ENCODE measurements at places on chromosomes 12 and 14.

DNA sequence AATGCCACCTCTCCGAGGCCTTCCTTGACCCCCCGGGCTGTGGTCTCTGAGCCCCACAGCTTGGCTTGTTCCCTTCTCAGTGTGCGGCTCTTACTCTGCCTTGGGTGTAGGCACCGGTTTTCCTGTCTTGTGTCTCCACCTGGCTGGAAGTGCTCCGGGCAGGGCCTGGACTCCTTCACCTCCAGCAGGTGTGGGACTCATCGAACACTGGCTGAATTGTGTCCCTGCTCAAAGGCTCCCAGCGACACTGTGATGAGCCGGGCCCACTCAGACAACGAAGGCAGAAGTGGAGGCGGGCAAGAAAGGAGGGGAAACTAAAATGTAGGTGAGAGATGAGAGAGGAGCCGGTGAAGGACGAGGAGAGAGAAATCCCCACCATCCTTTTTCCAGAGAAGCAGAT is 18.0 kb downstream of the TMEM63C start:
- no peak for DNase-seq

- DNase-seq: no peak
These were observed 18.6 kb upstream of the ZDHHC17 start for GRCh38 chr12:76745343-76745742.

- DNase-seq: no peak
These were observed 1.2 kb downstream of the VWF start for GRCh38 chr12:6123258-6123657.

DNA sequence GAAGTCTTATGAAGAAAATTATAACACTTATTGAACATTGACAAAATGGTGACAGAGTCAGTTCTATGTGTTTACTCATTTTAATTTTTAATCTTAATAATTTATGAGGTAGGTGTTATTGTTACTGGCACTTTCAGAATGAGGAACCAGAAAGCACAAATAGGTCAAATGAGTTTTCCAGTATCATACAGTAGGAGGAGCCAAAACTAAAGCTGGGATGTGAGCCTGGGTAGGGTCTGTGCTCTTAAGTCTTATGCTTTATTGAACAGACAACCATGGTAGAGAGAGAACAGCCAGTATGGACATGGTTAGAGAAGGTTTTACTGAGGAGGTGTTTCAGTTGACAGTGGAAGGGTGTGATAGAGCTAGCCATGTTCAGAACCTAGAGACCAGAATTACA is 775.7 kb downstream of the TMTC2 start:
- DNase-seq: no peak

DNA sequence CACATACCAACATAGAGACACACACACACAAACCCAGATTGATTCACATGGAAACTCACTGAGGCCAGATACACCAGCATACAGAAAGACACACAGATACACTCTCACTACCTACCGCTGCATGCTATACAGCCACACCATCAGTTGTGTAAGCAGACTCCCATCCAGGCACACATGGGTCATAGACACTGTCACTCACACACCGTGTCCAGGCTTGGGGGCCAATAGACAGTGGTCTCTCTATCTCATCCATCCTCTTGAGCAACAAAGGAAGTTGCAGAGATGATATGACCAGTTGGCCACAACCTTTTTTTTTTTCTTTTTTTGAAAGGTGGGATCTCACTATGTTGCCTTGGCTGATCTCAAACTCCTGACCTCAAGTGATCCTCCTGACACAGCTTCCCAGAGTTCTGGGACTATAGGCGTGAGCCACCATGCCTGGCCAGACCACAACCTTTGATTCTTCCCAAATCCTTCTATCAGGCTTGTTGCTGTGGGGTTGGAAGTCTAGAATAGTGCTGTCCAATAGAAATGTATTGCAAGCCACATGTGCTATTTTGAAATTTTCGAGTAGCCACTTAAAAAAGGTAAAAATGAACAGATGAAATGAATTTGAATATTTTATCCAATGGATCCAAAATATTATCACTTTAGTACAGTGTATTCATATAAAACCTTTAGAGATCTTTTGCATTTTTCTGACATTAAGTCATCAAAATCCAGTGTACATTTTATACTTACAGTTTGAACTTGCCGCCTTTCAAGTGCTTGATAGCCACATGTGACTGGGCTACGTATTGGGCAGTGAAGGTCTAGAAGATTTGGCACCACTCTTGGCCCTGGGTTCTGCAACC is 7.4 kb downstream of the LRP1-AS start:
- no peak for DNase-seq
